ENCODE measurements at places on chromosomes 12 and 14.

- no peaks in the 10 kb centered on the region for H3K27me3 ChIP-seq
- H3K36me3 ChIP-seq: peaks cover 7% of the 10 kb centered on the region
- no peak overlapping the region for H3K4me3 ChIP-seq
- H3K27ac ChIP-seq: no peak overlapping the region
- no peak for DNase-seq
Observed at GRCh38 chr14:100523131-100523842, 63.9 kb downstream of the BEGAIN start.

GRCh38 chr12:69252033-69252432, 12.7 kb downstream of the CPSF6 start:
- H3K36me3 ChIP-seq: peaks cover 9% of the 10 kb centered on the region
- no peaks in the 10 kb centered on the region for H3K27me3 ChIP-seq
- no peak overlapping the region for H3K27ac ChIP-seq
- no peak overlapping the region for H3K4me3 ChIP-seq

DNA sequence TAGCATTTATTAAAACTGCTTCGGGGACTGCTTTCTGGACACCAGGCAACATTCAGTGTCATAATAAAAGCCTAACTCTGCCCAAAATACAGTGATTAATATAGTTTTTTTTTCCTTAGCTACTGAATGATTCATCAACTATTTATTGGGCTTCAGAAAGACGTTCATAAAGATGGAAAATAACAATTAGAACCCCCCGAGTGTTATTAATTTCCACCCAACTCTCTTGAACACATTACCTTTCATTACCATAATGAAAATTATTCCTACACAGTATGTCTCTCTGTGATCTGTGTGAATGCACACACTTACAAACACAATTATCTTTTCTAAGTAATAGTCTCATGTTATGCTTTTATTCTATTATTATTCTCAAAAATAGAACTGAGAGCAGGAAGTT, 473.0 kb downstream of the ADAMTS20 start:
- H3K4me3 ChIP-seq: no peak overlapping the region
- no peak overlapping the region for H3K27ac ChIP-seq
- H3K36me3 ChIP-seq: no peaks in the 10 kb centered on the region
- no peak for DNase-seq
- no peaks in the 10 kb centered on the region for H3K27me3 ChIP-seq

DNA sequence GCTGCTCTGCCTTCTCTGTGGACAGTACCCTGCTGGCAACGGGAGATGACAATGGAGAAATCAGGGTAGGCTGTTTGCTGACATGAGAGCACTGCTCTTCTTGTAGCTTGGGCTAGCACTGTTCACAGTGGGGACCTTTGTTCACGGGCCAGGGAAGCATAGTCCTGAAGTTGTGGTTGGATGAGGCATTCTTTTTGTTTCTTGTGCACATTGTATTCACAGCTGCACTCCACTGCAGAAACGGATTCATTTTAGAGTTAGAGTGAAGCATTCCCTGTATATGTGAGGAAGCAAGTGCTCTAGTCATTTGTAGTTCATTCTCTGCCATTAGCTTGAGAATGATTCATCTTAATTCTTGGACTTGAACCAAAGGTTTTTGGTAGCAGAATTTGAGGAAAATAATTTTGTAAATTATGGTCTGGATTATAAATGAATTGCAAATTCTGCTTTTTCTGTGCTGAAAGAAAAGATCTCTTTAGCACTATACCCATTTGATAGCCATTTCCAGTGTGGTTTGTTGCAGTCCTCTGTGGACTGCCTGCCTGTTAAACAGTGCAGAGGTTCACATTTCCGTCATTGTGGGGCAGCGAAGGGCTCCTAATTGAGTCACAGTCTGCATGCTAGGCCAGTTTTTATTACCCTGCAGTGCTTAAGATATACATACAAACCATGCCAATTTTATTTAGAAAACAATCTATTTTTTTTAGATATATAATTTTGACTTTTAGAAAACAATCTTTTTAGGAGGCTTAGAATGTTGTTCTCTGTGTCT, 80.6 kb downstream of the APAF1 start:
- H3K4me3 ChIP-seq: no peak overlapping the region
- no peaks in the 10 kb centered on the region for H3K27me3 ChIP-seq
- H3K27ac ChIP-seq: no peak overlapping the region
- H3K36me3 ChIP-seq: peaks cover 7% of the 10 kb centered on the region
- peak; percentile 46 for DNase-seq
- no peaks in the 10 kb centered on the region for H3K4me1 ChIP-seq

DNA sequence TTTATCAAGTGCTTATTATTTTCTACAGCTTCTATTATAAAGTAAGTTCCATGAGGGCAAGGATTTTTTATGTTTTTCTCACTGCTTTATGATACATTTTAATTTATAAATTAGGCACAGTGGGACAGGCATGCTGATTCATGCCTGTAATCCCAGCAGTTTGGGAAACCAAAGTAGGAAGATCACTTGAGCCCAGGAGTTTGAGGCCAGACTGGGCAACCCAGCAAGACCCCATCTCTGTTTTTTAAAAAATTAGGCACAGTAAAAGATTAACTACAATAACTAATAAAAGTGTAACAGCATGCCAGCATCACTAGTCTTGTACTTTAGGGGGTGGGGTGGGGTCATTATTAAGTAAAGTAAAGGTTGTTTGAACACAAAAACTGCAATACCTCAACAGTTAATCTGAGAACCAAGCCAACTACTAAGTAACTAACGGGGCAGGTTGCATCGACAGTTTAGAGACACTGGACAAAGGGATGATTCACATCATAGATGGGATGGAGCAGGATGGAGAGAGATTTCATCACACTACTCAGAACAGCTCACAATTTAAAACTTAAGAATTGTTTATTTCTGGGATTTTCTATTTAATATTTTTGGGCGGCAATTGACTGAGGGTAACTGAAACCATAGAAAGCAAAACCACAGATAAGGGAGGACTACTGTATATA, 119.5 kb downstream of the PLEKHA5 start:
- H3K27ac ChIP-seq: no peak overlapping the region
- H3K36me3 ChIP-seq: no peaks in the 10 kb centered on the region
- no peaks in the 10 kb centered on the region for H3K4me1 ChIP-seq

Data from thyroid gland (tissue), 4 donors.